NCI-H146 (cell line): ENCODE measurements at places on chromosomes 3 and 15.
A peak's percentile ranks its signal among the peaks of the same experiment; 100 is the strongest.

- DNase-seq = no peak
Observed at GRCh38 chr3:61564395-61565059, 3.2 kb downstream of the PTPRG start.

GRCh38 chr15:73866881-73867410, 6.4 kb upstream of the TBC1D21 start:
- no peak for DNase-seq

- no peak for DNase-seq
Observed at GRCh38 chr15:85335193-85335942, 45.0 kb upstream of the AKAP13 start.

DNA sequence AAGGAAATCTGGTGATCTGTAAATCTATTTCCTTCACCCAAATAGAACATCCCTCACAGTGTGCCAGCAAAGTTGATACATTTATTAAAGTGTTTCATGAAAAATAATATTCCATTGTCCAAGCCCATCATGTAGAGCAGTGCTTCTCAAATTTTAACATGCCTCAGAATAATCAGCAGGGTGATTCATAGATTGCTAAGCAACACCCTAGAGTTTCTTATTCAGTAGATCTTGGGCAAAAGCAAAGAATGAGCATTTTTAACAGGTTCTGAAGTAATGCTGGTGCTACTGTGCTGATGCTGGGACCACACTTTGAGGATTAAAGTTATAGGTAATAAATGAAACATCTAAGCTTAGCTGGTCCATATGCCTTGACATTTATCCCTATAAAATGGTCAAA, 210.5 kb downstream of the ZIC4 start:
- DNase-seq = no peak

GRCh38 chr3:188126934-188127333, 27.0 kb upstream of the LPP start:
- DNase-seq = no peak

- DNase-seq = peak; percentile 66
Observed at GRCh38 chr3:134364061-134364935, 9.9 kb downstream of the AMOTL2 start.
